ENCODE measurements at places on chromosomes 6 and 20.

GRCh38 chr20:5947276-5947675 is 3.1 kb downstream of the TRMT6 start:
- DNase-seq, result no peak

DNA sequence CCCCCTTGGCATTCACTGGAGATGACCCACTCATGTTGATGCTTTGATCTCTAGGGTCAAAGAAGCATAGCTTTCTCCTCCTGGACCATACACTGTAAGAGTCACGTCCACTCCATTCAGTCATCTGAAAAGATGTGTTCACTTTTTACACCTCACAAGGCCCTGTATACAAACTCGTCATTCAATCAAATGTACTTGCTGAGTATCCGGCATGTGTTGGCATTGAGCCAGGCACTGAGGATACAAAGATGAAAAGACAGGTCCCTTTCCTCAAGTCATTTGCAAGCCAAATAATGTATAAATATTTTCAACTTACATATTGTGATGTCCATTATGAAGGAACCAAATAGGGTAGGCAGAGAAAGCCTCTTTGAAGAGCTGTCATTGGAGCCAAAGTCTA is 32.6 kb upstream of the CSNK2A1 start:
- DNase-seq, result no peak

GRCh38 chr6:363291-363690 is 28.3 kb upstream of the IRF4 start:
- no peak for DNase-seq

DNA sequence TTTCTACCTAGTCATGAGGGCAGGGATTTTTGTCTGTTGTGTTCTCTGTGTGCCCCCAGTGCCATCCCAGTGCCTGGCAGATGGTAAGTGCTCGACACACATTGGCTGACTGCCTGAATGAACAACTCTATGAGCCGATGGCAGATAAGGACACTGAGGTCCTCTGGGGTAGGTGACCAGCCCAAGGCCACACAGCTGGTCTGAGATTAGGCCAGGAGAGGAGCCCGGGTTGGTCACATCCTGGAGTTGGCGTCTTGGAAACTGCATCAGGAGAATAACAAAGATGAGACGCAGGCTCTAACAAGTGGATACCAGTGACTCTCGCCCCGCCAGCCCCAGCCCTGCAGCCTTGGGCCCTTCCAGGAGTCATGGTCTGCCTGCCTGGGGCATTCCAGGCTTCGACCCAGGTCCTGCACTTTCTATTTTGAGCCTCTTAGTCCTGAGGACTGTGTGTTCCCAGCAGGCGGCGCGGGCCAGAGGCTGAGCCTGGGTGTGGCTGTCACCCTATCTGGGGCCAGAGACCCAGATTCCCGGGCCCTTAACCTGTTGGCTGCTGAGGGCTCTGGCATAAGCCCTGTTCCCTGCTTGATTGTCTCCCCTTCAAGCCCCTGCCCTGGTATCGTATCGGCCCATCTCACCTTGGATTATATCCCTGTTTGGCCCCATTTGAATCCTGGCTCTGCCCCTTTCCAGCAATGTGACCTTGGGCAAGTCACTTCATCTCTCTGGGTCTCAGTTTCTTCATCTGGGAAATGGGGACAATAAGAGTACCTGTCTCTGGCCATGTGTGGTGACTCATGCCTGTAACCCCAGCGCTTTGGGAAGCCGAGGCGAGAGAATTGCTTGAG is 88.3 kb downstream of the CEBPB start:
- no peak for DNase-seq

GRCh38 chr6:90610301-90610750 is 23.5 kb upstream of the MAP3K7 start:
- DNase-seq, result no peak
